T-helper 17 cell (primary cell): ENCODE measurements at places on chromosomes 7 and 10.

- DNase-seq: no peak
These were observed 74.0 kb upstream of the DGKI start for GRCh38 chr7:137920637-137921399.

DNA sequence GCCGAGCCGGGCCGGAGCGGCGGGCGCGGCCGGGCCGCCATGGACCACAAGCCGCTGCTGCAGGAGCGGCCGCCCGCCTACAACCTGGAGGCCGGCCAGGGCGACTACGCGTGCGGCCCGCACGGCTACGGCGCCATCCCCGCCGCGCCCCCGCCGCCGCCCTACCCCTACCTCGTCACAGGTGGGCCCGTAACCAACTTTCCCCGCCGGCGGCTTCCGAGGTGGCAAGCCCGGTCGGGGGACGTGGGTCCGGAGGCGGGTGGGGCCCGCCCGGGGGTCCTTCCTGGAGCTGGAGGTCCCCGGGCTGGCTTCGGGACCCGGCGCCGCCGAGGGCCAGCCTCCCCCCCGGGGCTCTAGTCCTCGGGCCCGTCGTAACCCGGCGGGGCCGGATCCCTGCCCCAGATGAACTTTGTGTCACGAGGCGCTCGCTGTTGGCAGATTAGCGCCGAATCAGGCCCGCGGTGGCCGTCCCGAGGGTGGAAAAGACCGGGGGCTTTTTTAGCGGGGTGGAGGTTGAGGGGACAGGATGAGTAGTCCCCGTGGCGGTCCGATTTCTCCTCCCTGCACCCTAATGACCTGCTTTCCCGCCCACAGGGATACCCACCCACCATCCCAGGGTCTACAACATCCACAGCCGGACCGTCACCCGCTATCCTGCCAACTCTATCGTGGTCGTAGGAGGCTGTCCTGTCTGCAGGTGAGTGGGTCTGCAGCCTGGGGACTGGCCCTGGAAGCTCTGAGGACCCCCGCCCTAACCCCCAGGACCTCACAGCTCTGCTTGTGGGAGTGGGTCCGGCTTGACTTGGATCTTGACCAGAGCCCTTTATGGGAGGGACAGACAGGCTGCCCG is 496 bp downstream of the BRI3 start:
- peak; percentile 23 for DNase-seq

DNA sequence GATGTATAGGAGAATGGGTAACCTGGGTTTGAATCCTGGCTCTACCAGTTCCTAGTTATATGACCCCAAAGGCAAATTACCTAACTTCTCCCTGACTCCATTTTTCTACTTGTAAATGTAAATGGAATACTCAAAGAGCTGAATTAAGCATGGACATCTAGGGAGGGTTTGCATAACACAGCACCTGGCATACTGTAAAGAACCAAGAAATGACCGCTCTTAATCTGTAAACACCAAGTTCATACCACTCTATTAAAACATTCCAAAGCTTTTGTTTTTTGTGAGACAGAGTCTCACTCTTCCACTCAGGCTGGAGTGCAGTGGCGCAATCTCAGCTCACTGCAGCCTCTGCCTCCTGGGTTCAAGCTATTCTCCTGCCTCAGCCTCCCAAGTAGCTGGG is 19.6 kb downstream of the MPP7 start:
- no peak for DNase-seq

GRCh38 chr10:96964131-96964530 is 132.0 kb downstream of the LCOR start:
- no peak for DNase-seq

GRCh38 chr10:94097656-94098055 is 103.9 kb downstream of the PLCE1 start:
- DNase-seq: no peak

DNA sequence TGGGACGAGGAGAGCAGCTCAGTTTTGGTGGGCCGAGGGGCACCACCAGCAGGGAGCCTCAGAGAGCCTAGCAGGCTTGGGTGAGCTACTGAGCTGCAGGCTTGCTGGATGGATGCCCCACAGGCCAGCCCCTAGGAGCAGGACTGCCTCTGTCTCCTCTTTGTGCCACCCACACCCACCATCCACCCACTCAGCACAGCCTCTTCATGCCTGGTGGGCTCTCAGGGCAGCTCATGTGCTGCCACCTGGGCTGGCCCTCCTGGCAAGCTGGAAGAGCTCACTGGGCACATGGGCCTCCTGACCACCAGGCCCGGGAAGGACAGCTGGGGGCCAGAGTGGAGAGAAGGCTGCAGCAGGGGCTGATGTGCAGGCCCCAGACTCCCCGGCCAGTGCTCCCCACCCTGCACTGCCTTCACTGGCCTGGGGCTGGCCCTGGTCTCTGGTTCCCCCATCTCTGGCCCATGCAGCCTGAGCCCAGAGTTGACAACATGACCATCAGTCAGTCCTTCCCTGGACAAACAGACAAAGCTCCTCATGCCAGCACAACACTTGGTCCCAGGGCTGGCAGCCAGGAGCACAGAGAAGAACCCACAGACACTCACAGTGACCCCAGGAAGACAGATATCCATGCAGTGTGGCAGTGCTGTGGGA is 8.2 kb downstream of the RASGEF1A start:
- DNase-seq: no peak

- DNase-seq: peak; percentile 78
These were observed 648 bp upstream of the TMEM243 start for GRCh38 chr7:87220026-87220733.

- DNase-seq: no peak
These were observed 184.1 kb downstream of the CREB5 start for GRCh38 chr7:28596245-28596935.

- no peak for DNase-seq
These were observed 305.7 kb downstream of the ELMO1 start for GRCh38 chr7:37142958-37143357.

DNA sequence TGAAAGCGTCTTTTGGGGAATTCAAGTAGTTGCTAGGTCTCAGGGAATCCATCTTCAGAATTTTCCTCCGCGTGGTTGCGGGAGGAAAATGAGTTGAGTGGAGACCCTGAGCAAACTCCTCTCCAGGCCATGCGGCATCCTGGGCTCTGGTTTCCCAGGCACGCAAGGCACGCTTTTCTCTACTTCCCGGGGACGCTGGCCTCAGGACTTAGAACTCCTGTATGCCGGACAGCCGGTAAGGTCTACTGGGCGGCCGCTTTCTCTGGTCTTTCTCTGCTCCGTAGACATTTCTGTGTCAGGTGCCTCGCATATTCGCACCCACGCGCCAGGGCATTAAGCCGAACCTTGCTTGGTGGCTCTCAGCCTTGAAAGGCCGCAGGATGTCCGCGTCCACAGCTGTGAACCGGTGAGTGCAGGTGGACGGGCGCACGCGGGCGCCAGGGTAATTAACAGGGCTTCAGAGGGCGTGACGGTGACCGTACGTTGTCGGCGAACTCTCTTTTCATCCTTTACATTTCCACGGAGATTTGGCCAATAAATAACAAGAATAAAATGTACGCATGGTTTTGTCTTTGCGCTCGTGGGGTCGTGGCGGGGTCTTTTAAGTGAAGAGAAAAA is 992 bp upstream of the RBM20 start:
- no peak for DNase-seq

DNA sequence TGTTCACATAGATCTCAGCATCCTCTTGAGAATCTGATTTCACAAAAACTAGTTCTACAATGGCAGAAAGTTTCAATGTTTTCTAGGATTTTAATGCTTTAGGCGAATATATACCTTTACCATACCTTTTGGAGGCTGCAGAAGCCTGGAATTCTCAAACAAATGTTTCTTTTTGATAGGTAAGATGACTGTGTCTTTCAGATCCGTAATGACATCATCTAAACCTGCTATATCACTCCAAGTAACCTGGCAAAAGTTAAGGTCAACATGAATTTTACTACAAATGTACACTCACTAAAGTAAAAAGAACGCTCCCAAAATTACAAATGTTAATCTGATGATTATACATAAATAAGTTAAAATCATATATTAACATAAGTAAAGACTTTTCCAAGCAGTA is 27.8 kb downstream of the ATAD1 start:
- DNase-seq: no peak

DNA sequence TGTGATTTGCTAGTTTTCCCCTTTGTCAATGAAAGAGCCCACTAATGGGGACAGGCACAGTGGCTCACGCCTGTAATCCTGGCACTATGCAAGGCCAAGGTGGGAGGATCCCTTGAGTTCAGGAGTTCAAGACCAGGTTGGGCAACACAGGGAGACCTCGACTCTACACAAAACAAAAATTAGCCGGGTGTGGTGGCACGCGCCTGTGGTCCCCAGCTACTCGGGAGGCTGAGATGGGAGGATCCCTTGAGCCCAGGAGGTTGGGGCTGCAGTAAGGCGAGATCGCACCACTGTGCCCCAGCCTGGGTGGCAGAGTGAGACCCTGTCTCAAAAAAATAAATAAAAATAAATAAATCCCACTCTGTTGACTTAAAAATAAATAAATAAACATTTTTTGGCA is 5.1 kb downstream of the WIPI2 start:
- no peak for DNase-seq

GRCh38 chr7:25517906-25518305 is 289.6 kb upstream of the NPVF start:
- DNase-seq: no peak

DNA sequence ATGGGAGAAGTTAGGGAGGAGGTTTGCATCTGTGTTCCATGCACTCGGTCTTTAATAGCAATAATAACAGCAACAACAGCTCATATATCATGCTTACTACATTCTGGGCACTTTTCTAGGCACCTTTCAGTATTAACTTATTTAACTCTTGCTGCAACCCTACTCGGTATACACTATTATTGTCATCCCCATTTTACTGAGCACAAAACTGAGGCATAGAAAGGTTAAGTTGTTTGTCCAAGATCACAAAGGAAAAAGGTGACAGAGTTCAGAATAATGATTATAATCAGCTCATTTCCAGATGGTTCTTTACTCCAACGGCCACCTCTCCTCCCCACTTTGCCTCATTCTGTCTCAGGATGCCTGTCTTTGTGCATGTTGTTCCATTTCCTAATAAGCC is 102.1 kb upstream of the ABI1 start:
- no peak for DNase-seq

- no peak for DNase-seq
These were observed 25.1 kb downstream of the HDAC9 start for GRCh38 chr7:18520450-18521235.

- DNase-seq: no peak
These were observed 2.0 kb downstream of the MYOZ1 start for GRCh38 chr10:73639286-73639685.

- DNase-seq: no peak
These were observed 176.4 kb downstream of the XPNPEP1 start for GRCh38 chr10:109746861-109747260.

DNA sequence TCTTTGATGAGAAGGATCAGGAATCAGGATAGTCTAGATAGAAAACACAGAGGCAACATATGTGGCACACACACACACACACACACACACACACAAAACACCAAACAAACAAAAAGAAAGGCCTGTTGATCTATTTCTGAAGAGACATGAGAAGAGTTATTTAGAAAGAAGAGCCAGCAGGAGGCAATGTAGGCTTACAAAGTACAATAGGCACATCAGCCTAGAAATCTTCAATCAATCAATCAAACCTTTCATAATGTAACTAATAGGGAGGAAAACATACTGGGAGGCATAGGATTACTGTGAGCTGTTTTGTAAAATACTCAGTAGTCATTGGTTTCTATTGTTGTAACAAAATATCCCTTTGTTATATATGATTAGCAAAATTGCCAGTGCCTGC is 47.3 kb upstream of the TES start:
- no peak for DNase-seq

DNA sequence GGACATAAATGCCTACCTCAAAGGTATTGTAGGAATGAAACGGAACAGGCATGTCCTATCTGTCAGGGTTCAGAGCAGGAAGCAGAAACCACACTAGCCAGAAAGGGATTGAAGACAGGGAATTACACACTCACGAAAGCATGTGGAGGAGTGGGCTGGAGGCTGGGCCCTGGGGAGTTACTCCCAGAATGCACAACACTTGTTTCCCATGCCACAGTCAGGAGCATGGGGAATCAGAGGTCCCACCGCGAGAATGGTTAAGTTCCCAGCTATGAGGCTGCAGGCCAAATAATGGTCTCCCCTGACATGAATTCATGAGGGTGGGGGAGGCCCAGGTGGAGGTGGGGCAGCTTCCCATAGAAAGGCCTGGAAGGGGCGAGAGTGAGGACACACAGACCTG is 212.7 kb downstream of the HERPUD2 start:
- no peak for DNase-seq

- no peak for DNase-seq
These were observed 505.6 kb upstream of the MKI67 start for GRCh38 chr10:128631801-128632241.

DNA sequence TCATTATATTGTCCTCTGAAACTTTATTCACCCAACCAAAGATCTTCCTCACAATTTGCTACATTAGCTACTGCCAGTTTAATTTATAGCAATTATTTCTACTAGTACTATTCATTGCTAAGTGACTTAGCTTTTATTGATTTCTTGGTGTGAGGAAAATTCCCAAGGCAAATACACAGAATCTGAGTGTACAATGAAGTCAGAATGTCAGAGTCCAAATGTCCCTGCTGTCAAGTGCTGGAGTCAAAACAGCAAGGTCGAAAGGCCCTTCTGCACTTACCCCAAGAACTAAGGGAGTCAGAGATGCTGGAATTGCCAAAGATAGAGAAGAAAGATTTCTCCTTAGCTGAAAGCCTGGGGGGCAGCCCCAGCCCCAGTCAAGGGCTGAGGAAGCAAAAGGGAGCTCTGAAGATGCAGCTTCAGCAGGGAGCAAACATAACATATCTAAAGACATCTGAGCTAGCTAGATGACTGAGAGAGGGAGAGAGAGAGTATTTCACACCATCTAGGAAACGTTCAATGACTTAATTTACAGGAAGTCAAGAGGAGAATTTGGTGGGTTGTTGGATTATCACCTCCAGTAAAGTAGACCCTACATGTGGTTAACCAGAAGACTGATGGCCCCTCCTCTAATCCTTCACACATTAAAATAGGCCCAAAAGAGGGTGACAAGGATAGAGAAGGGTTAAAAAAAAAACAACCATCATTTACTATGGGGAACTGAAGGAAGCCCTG is 36.6 kb upstream of the SAMD8 start:
- DNase-seq: no peak

- no peak for DNase-seq
These were observed 190.2 kb downstream of the SORCS3 start for GRCh38 chr10:104831272-104831671.

DNA sequence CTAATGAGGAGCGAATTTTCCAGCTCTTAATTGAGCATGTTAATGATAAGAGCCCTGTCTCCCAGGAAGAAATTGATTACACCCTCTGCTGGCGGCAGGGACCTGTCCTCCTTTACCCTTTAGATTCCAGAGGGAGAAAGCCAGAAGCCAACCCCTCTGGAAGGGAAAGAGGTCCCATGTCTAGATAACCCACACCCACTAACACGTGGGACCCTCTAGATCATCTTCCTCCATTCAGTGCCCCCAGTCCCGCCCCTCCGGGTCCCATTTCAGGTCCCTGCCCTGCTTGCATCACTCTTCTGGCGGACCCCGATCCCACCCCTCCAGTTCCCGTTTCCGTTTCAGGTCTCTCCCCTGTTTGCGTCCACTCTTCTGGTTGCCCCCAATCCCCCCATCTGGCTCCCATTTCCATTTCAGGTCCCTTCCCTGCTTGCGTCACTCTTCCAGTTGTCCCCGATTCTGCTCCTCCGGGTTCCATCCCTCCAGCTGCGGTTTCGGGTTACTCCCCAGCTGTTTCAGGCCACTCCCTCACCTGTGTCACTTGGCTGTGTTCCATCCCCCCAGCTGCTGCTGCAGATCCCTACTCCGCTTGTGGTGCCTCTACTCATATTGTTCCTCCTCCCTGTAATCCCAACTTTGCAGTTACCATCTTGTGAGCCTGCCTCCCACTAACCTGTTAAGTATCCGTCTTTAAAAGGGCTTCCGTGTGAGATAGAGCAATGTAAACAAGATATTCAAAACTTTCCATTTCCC is 202.4 kb downstream of the SH2D4B start:
- no peak for DNase-seq
